Stimulated activated effector memory CD8-positive, alpha-beta T cell treated with anti-CD3 and anti-CD28 coated beads, Interleukin-12 subunit alpha, Interleukin-12 subunit beta, amount 100 ng/mL, for 72 hours (primary cell): ENCODE measurements at places on chromosomes 7 and 10.

DNA sequence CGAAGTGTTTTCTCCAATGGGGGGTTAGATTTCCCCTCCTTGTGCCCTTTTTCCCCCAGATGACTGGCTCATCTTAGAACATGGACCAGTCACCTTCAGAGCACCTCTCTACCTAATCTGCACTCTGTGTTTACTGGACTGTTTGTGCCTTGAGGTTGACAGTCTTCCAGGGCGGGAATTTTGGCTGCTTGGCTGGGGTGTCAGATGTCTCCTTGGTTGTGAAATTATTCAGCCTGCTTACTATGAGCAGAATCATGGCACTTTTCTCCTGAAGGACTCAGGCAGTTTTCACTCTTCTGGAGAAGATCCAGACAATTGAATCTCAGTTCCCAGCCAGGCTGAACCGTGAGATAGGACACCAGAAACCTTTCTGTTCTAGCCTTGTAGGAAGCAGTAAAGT is 60.3 kb upstream of the NFKB2 start:
- DNase-seq = no peak

DNA sequence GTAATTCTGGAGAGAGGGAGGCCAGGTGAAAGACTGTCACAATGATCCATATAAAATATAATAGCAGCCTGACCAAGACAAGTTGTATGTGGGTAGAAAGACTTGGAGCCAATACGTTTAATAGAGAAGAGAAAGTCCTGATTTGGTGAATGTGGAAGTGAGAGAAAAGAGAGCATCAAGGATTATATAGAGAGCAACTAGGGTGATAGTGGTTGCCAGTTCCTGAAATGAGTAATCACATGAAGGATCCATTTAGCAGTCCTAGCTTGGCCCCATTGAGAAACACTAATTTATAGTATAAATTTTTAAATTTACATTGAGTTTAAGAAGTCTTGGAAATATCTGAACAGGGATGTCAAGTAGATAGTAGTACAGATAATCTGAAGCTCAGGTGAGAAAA is 74.0 kb downstream of the AASS start:
- no peak for DNase-seq

GRCh38 chr7:122068999-122069398 is 75.0 kb downstream of the AASS start:
- no peak for DNase-seq

- DNase-seq = no peak
Measured at GRCh38 chr7:44625526-44626471, 19.4 kb downstream of the OGDH start.

DNA sequence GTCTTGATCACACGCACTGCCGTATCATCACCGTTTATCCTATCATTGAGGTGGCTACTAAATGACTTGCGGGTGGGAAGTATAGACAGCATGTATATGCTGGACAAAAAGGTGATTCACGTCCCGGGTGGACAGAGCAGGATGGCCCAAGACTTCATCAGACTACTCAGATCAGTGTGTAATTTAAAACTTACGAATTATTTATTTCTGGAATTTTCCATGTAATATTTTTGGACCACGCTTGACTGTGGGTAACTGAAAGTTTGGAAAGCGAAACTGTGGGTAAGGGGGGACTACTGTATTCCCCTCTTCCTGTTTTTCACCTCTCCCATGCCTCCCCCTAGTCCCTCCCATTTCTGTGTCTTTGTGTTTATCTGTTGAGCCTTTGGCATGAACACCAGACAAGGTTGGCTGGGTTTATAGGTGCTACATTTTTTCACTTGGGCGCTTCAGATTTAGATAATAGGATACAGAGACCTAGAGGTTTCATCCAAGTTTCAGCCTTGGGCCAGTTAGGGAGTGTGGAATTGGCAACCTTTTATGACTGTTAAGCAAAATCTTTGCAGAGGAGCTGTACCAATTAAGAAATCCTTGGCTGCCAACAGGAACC is 55.8 kb downstream of the RBM20 start:
- no peak for DNase-seq

DNA sequence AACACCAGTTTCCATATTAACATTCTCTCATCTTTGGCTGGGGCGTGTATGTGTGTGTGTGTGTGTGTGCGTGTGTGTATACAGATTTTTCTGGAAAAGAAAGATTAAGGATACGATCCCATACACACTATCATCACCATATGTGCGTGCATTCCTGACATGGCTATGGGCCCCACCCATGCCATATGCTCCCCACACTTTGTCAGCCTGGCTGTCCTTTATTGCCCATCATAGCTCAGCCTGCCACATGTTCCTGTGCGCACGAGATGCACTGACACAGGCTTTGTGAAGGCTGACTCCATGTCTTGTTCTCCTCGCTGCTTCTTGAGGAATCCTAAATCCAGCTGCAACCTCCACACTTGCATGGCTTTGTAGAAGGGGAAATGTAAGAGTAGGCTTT is 984.1 kb downstream of the LRMDA start:
- no peak for DNase-seq

- peak; percentile 81 for DNase-seq
Measured at GRCh38 chr10:78657163-78657861, 411.5 kb upstream of the ZMIZ1 start.

GRCh38 chr7:26153241-26153822 is 1.3 kb downstream of the NFE2L3 start:
- no peak for DNase-seq

- DNase-seq = no peak
Measured at GRCh38 chr7:44289341-44290251, 35.8 kb downstream of the CAMK2B start.

DNA sequence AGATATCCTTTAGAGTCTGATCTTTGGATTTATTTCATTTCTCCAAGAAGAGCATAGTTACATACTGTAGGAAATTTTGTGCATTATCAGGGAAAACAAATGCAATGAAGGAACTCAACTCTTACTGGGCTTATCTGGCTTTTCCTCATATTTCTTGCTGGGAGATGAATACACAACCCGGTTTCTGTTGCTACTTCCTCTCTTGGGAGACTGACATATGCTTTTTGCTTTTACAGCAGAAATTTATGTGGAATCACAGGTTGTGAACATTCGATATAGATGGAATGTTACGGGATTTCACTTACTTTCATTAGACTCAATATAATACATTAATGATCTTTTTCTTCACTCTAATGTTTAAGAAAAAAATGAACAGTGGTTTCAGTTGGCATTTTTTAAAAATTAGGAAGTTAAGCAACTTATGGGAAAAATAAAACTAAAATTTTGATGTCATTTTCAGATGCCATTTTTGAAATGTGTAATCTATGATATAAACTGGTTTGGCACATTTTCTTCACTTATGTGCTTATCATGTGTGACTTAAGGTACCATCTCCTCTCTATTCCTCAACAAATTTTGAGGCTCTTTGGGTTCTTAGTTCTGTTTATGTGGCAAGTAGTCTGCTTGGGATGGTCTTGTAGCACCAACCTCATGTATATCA is 7.1 kb downstream of the SND1 start:
- DNase-seq = no peak

DNA sequence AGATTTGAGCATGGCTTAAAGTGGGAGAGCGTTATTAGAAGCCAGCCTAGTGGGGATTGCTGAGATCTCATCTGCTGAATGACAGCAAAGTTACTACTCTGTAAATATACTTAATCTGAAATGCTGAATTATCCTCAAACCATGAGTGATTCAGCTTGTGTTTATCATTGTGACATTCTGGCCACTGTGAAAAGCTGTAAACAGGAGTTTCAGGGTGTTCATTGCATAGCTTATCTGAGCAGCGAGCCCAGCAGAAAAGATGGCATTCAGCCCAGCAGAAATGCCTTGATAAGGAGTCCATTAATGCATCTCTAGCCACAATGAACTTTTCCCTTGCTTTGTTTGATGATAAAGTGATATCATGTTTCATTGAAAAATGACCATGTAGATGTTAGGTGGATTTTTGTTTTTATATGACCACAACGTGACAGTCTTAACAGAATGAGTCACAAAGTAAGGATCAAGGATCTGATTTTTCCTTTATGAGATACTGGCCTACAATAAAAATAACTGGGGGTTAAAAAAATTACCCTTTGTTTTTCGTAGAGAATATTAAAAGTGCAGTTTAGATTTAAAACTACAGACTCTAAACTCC is 7.8 kb downstream of the TES start:
- no peak for DNase-seq

GRCh38 chr7:101691822-101692384 is 62.8 kb upstream of the MYL10 start:
- no peak for DNase-seq

GRCh38 chr7:94354953-94355352 is 39.7 kb upstream of the COL1A2 start:
- no peak for DNase-seq

DNA sequence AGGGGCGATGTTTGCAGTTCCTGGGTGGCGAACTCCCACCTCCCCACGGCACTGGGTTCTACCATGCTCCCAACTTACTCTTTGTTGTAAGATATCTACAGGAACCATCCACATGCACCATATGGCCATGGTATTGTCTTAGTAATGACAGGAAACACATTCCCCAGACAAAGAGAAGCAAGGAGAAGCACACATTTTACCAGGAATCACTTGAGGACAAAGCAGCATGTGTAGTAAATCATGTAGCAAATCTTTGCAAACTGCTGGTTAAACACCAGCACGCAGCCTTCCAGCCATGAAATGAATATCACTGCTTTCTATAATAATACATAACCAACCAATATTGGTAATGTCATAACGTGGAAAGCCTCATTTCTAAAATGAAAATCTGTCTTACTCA is 101.2 kb downstream of the NRP1 start:
- DNase-seq = no peak

DNA sequence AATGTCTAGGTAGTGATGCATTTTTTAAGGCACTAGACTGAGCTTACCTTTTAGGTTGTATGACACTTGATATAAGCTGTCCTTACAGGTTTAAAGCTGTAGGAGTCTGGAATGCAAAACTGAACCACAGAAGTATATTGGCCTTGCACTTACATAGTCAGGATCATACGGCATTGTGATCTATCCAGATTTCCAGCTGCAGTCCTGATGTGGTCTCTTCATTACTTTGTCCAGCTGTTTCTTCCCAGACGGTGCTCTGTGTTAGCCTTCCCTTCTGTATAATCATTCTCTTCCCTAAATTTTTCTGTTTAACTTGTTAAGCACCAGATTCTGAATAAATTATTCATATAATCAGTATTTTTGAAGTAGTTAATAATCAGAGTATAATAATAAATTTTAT is 67.1 kb downstream of the AUTS2 start:
- DNase-seq = no peak

DNA sequence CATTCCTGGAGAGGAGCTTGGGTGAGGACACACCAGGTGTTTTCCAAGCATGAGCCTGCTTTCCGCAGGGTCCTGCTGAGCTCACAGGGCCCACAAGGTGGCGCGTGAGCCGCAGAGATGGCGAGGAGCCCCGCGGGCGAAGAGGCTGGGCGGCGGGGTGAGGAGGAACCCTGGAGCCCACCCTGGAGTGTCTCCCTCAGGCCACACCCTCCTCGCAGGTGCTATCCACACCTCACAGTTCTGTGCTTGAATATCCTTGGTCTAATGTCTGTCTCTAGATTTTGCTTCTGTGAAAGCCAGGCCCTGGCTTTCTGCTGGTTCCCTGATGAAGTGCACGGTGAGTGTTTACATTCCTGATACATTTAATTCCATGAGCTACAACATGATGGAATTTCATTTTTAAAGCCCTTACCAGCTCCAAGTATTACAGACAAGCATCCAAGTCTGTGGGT is 433.6 kb downstream of the ACTR3B start:
- DNase-seq = no peak

GRCh38 chr10:124518366-124518765 is 56.7 kb downstream of the LHPP start:
- no peak for DNase-seq

DNA sequence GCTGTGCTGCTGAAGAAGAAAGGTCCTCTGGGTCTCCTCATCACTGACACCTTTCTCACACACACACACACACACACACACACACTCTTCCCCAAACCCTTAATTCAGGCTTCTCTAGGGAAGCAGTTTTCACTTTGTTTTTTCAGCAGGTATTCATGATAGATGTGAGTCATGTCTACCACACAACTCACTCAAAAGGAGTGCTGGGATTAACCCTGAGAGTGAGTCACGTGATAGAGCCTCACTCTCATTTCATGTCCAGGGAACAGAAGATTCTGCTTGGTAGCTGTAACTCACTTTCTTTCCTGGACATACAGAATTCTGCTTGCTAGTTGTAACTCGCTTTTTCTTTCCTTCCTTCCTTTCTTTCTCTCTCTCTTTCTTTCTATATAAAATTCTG is 45.4 kb downstream of the VIM start:
- no peak for DNase-seq

DNA sequence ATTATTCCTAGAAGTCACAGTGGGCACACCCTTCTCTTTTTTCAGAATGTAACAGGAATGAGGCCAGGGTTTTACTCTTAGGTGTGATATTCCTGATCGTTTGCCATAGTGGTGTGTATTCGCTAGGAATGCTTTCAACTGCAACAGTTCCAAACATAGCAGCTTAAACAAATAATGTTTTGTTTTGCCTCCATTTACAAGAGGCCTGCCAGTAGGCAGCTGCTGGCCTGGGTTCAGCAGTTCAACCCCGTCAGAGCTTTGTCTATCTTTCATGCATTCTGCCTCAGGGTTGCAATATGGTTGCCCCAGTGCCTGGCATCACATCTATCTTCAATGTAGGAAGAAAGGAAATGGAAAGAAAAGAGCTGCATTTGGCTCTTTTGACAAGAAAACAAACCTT is 21.7 kb upstream of the RET start:
- DNase-seq = no peak

GRCh38 chr10:77428691-77429395 is 208.8 kb downstream of the KCNMA1 start:
- no peak for DNase-seq

DNA sequence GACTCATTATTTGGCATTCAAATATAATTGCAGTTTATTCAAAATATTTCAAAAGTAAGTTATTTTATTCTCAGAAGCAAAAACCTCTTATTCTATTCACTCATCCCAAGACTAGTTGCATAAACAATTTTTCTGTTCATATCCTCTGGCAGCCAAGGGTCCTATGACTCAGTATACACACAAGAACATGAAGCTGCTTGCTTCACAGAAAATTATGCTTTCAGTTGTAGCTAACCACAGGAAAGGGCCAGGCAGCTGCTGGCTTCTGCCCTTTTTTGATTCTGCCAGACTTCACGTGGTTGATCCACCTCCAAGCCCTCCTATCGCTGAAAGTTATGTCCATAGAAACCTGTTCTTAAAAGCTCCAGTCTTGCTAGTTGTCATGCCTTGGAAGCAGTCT is 108.8 kb downstream of the ABCA13 start:
- DNase-seq = no peak

DNA sequence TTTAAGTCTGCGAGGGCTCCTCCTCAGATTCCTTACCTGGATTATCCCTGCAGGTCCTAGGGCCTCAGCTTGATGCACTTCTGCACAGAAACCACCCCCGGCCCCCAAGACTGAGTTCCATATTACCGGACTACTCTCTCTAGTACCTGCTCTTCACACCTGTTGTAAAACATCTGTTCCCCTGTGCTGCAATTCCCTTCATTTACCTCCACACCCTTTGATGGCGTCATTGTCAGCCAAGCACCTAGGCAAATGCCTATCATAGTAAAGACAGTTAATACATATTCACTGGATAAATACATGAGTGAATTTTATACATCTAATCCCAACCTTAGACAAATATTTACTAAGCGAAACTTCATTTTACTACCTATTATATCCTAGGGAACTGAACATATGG is 275.5 kb downstream of the PLXDC2 start:
- DNase-seq = no peak
